ENCODE measurements at places on chromosomes 7 and 10.

- DNase-seq = no peak
Observed at GRCh38 chr7:29167721-29168120, 21.4 kb upstream of the CPVL start.

DNA sequence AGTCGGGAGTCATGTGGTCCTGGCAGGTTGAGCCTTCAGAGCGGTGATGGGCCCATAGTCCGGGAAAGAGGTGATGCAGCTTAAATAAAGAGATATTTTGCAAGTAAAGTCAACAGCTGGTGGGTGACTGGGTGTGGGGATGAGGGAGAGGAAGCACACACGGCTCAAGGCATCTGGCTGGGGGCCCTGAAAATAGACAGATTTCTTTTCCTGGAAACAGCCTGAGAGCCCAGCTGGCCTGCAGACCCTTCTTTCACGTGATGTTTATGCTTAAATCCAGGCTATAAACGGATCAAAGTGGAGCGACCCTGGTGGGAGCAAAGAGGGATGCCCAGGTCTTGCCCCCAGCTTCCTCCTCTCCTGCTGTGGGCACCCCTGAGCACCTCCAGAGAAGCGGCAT, 149.1 kb downstream of the TEX36 start:
- DNase-seq = no peak

GRCh38 chr10:86967481-86967941, 771 bp upstream of the ADIRF start:
- DNase-seq = no peak

- DNase-seq = no peak
Observed at GRCh38 chr10:56537984-56538383, 176.9 kb upstream of the ZWINT start.

DNA sequence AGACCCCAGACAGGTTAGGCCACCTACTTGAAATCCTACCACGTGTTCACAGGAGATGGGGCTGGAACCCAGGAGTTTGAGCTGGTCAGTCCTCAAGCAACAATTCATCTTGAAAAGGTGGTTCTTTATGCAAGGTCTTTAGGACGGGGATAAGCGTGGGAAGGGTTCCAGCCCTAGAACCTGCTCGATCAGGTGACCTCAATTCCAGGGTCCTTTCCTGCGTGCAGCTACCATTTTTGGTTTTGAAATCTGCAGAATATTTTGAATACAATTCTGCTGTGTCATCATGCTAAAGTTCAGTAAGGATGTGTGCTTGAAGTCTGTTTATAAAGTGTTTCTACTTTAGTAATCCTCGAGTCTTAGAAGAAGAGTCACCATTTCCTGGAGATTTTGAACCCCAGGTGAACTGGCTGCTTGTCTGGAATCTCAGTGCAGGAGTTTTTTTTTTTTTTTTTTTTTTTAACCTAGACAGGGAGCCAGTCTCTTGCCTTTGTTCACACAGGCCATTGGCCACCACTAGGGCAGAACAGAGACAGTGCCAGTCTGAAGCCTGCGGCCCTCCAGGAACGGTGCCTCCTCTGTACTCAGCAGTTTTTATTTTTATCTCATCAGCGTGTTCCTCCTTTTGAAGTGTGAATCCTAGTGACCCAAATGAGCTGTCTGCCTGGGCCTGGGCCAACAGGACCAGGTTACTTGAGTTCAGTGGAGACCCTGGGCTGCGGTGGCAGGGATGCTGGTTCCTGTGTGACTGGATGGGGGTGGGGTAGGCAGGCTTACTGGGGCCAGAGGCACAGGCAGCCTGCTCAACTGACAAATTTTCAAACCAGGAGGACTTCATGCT, 54.6 kb downstream of the EEPD1 start:
- no peak for DNase-seq

GRCh38 chr10:15210521-15210920, 42.0 kb upstream of the NMT2 start:
- DNase-seq = no peak

DNA sequence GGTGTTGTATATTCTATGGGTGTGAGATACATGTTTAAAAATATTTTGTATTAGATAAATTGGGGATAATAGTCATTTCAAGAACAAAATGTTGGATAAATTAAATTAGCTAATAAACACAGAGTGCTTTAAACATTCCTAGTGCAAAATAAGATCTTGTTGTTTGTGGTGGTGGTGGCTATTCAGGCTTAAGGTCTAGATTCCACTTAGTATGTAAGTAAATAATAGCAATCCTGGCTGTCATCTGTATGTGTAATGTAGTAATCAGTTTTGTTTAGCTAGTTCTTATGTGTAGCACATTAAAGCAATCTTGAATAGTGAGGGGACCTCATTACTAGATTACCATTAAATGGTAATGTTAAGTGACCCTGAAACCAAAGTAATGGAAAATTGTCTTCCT, 48.7 kb downstream of the KAT6B start:
- no peak for DNase-seq

DNA sequence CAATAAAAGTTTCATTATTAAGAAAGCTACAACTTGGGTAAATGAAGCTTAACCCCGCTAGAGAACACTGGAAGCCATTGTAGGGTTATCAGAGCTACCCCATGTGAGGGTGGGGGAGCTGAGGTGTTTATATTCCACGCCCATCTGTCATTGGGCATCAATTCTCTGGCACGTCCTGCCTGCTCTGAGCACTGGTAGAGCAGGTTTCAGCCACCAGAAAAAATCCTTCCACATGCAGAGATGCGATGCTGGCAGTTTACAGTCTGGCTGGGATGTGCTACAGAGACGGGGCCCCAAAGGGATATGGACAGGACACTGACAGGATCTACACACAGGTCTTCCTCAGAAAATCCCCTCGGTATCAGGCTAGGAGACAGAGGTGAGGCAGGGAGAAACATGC, 15.9 kb upstream of the RAPGEF5 start:
- no peak for DNase-seq

- no peak for DNase-seq
Observed at GRCh38 chr7:131816391-131817007, 260.1 kb upstream of the PODXL start.

GRCh38 chr7:148719753-148720152, 21.1 kb downstream of the CUL1 start:
- DNase-seq = no peak

DNA sequence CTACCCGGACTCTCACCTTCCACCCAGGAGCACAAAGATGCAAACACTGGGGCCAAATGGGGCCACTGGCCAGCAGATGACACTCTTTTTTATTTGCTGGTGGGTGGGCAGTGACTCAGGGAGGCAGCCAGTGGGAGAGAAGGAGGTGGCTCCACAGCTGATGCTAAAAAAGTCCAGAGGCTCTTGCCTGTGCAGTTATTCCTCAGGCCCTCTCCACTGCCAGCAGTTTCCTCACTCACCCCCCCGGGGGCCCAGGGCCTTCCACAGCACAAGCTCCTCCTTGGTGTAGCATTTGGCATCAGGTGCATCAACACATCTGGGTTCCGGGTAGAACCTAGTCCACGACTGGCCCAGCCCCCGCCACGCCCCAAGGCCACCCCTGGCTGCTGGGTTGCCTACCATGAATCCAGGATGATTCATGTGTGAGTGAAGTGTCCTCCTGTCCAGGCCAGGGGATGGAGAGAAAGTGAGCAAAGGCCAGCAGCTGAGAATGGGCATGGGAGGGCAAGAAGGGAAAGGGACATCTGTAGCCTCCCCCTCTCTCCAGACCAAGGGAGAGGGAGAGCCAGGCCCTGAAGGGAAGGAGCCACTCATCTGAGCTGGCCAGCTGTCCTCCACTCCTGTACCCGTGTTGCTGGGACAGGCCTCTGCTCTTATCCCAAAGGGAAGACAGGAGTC, 1.7 kb upstream of the KCNH2 start:
- no peak for DNase-seq

- DNase-seq = no peak
Observed at GRCh38 chr7:55895021-55895420, 7.8 kb downstream of the ZNF713 start.

- DNase-seq = no peak
Observed at GRCh38 chr10:59538623-59539022, 171.0 kb downstream of the SLC16A9 start.

- DNase-seq = no peak
Observed at GRCh38 chr7:90173127-90173844, 19.0 kb downstream of the STEAP1 start.

- no peak for DNase-seq
Observed at GRCh38 chr7:141356161-141356560, 195.0 kb upstream of the AGK start.

DNA sequence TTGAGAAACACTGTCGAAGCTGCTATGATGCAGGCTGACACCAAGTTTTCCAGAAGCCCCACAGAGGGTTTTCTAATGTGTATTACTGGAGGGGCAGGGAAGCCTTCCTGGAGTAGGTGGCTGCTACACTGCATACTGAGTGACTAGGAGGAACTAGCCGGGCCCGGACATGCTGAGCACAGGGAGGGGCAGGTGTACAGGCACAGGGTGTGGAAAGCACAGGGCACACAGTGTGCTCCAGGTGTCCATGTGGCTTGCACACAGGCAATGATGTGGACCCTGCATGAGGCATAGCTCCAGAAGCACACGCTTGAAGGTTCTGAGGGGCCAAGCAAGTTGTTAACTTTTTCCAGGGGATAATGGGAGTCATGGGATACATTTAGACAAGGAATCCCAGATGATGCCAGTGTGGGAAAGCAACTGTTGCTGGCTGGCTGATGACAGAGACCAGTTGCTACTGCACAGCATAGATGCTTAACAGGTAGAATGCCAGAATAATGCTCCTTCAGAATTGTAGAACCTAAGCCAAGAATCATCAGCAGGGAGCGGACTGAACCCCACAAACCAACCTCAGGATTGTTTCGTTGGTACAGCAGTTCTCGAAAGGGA, 14.6 kb downstream of the DHX32 start:
- no peak for DNase-seq

DNA sequence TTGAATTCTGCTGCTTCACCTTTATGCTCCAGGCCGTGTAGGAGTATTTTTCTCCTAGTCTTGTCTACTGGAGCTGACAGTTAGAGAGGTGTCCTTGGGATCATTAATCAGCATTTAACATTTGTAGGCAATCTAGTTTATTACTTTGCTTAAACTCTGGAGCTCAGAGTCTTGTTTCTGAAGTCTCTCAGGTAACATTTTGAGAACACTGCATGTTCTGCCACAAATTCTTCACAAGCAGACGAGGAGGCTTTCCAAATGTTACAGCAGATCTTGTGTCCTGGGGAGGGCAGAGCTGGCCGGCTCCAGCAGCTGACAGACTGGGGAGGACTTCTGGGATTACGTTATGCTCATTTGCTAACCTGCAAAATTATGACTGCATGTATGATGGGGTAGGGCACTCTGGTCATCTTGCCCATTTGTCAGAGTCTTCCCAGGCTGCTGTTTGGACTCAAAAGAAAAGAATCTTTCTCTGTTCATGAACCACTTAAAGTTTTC, 50.5 kb downstream of the GALNT17 start:
- DNase-seq = no peak

DNA sequence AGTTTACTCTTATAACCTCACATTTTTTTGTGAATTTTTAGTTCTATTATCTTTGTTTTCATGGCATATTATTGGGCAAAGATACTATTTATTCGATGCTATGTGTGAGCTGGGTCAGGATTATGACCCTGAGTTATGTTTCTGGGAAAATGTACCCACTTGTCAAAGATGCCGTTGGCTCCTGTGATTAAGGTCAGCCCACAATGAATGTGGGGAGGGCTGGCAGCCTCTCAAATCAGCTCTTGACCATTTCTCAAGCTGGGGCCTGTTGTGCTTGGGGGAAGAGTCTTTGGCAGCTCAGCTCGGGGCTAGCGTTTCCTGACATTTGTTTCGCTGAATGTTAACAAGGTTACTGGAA, 97.5 kb downstream of the TCF7L2 start:
- DNase-seq = no peak

- DNase-seq = no peak
Observed at GRCh38 chr10:112832361-112832878, 117.6 kb upstream of the TCF7L2 start.

DNA sequence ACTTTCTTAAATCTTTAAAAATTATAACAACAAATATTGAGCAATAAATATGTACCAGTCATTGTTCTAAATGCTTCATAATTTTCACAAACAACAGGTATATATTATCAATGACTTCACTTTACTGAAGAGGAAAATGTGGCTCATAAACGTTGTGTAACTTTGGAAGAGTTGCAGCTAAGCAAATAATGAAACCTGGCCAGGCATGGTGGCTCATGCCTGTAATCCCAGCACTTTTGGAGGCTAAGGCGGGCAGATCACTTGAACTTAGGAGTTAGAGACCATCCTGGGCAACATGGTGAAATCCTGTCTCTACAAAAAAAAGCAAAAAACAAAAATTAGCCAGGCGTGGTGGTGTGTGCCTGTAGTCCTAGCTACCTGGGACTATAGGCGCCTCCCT, 71.9 kb upstream of the AMPH start:
- no peak for DNase-seq

DNA sequence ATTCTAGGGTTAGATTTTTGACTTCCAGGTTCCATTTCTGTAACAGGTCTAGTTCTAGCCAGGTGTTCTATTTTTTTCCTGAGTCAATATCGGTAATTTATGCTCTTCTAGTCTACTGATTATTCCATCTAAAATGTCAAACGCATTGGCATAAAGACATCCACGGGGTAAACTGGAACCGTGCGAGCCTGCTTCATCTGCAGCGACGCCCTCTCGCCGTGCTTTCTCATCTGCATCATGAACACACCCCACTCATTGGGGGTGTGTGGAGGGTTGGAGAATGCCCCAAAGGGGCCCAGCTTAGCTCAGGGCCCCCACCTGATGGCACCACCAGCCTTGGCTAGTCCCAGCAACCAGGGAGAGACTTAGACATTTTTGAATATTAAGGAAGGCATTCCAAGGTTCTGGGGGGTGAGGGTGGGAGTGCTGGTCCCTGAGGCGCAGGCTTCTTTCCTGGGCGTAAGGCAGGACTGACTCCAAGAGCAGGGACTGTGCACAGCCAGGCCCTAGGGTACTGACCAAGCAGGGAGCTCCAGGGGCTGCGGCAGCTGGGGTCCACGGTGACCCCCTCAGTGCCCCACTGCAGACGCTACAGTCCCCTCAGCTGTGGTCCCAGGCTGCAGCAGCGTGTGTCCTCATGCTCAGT, 12.9 kb upstream of the CRYGN start:
- no peak for DNase-seq

DNA sequence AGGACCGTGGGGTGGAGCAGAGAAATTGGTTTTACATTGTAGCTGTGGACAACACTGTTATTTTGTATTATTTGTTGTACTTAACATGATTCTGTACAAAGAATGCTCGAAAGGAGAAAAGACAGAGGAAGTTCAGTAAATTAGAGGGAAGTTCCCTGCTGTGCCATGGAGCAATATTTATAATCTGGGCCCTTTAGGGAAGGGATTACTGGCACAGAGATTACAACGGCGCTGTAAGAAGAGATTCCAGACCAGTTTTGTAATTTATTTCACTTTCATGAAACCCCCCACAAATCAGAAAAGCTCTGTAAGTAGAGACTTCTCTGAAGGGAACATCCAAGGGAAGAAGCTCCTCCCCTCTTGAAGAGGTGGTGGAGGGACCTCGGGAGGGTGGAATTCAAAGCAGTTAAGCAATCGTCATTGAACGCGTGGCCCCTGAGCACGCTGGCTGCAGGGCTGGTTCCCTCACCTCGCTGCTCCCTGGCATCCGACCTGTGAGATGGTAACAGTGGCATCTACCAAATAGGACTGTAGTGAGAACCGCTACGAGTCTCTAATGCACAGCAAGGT, 113.5 kb downstream of the KLF6 start:
- DNase-seq = no peak
